ENCODE measurements at places on chromosomes 1 and 21.

DNA sequence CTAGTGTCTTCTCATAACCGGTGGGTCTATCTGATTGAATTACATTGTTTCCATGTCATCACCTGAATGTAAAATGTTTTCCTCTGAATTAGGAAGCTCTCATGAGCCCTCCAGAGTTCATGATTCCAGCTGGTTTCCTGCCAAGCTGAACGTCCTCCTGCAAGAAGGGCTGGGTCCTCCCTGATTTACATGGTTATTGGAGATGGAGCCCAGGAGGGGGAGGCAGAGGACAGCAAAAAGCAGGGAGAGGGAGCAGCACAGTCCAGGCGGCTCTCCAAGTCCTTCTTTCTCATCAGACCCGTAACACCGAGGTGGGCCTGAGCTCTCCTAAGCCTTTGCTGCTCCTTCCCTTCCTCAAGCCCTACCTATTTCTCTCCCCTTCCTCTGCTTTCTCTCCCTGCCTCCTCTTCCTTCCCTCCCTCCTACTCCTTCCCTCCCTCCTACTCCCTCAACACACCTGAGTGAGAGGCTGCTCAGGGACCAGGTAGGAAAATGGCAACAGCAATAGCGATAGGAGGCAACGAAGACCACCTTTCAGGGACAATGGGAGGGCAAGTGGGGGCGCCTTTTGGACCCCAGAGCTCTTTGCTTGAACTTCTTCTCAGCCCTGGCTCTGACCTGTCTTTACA is 265.9 kb downstream of the PRDM2 start:
- peak; percentile 86 for DNase-seq

- DNase-seq = peak; percentile 85
These were observed 235.3 kb downstream of the PRDM2 start for GRCh38 chr1:13935336-13935735.

GRCh38 chr1:47635111-47635510 is 197.3 kb downstream of the FOXD2 start:
- no peak for DNase-seq

DNA sequence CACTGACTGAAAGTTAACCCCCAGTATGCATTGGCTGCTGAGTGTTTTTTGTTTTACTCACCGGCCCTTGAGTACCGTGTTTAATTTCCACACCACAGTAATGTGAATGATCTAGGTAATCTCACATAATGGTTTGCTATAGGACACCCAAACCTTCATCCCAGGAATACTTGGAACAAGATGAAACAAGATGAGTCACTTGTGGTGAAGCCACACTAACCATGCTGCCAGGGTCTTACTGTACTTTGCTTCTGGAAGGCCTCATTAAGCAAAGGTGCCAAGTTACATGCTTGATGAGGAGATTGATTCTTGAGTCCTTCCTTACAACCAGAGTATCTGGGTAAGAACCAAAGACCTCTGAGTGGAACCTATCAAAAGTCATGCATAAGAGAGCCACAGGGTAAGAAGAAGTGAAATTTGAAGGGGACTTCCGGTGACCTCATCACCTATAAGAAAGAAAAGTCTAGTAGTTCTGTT is 163.3 kb downstream of the NRIP1 start:
- no peak for DNase-seq

GRCh38 chr1:157403608-157404007 is 148.7 kb downstream of the FCRL5 start:
- no peak for DNase-seq

- no peak for DNase-seq
These were observed 56.5 kb downstream of the NAV1 start for GRCh38 chr1:201595381-201595780.

DNA sequence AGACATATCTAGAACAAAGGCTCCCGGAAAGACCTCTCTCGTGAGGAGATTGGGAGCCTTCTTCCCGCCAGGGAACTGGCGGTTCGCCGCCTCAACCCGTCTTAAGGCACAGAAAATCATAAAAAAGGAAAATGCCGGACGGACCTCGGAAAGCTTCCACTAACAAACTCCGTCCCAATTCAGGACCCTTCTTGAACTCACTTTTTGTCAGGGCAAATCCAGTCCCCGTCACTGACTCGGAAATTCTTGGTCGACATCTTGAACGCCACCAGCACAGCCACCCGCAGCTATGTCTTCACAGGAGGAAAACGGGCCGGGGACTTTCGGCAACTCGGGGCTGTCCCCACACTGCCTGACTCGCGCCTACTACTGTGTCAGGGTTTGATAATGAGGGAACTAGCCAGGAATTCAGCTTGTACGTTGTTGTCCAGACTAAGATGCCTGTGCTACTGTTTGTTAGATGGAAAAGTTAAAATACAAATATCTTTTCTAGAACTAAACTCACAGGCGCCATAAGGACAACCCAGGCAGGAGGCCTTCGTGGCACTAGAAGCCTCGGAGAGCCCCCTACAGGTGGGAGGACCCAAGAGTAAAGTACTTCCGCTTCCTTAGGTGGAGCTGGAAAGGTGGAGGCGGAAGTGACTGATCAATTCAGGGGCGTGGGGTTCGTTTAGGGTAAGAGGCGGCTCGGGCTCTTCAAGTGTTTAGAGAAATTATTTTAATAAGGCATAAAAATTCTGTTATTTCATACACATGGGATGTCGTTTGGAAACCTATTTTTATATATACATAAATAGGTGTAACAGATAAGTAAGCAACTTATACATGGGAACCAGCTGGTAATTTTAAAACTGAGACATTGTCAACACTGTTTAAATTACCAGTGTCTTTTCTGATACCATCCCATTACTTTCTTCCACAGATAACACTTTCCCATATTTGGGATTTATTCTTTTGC is at the start of gene ZRANB2:
TSS of gene ZRANB2 (minus strand) at position 297 of the 958 bp plus-strand sequence. CDS start at position 257, 40 bp downstream.
- DNase-seq = peak; percentile 98

DNA sequence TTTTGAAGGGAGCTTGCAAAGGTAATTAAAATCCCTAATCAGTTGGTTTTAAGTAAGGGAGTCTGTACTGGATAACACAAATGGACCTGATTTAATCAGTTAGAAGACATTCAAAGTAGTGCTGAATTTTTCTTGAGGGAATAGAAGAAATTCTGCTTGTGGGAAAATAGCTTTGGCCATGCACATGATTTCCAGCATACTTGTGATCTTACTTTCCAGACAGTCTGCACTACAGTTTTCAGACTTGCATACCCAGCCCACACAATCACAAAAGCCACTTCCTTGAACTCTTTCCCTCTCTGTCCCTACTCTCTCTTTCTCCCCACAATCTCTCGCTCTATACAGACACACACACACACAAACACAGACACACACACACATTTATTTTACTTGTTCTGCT is 852.1 kb downstream of the PLA2G4A start:
- no peak for DNase-seq

GRCh38 chr1:177333936-177334595 is 163.3 kb downstream of the BRINP2 start:
- DNase-seq = no peak

GRCh38 chr1:61781151-61781550 is 38.9 kb downstream of the PATJ start:
- DNase-seq = no peak

GRCh38 chr1:110119843-110120242 is 7.6 kb downstream of the UBL4B start:
- no peak for DNase-seq

- DNase-seq = no peak
These were observed 33.3 kb upstream of the ZBTB40 start for GRCh38 chr1:22418312-22418711.

DNA sequence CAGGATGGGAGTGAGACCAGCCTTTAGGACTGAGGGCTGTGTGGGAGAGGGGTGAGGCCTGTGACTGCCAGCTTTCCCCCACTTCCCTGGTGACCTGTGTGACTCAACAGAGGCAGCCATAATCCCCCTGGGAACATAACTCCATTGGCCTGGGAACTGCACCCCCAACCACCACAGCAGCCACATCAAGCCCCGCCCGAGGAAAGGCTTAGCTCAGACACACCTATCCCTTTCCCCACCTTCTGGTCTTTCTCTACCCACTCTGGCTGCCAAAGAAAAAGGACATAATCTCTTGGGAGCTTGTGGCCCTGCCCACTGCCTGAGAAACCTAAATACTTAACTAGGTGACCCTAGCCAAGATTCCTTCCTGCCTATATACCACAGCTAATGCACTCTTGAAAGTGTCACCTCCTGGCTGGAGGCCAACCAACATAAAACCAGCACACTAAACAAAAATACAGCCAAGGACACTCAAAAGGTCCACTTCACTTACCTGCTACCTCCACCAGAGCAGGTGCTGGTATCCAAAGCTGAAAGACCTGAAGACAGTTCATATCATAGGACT is 406.6 kb upstream of the CAMK1G start:
- peak; percentile 20 for DNase-seq

DNA sequence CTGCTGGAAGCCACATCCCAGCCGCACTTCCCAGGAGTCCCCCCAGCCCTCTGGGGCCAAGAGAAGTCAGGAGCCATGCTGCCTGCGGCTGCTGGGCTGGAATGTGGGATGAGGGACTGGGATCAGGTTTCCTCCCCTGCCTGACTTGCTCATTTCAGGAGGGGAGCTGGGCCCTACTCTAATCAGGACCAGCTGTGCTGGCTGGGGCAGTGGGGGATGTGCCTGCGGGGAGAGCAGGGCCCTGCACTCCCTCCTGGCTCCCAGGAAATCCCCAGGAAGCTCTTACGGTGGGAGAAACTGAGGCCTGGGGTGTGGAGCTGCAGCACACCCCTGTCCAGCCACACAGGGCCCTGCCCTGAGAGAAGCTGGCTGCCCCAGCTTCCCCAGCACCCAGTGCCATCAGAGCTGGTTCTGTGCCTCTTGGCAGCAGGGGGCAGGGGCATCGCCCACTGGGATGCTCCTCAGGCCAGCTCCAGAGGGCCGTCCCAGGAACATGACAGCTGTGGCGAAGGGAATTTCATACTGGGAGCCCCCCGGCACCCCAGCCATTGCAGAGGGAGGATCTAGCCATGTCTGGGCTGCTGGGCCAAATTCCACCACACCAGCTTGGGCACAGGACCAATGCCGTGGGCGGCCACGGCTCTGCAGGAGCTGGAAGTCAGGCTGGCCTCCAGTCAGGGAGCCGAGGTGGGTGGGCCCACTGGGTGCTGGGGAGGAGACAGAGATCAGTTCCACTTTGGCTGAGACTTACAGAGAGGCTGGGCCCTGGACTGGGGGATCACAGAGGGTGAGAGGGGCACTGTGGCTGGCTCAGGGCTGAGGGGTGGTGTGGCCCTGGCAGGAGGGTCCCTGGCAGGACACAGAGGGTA is 21.3 kb upstream of the PRSS38 start:
- no peak for DNase-seq

- no peak for DNase-seq
These were observed 33.3 kb downstream of the PTPRC start for GRCh38 chr1:198672124-198672523.

- peak; percentile 15 for DNase-seq
These were observed 5.1 kb upstream of the LAMTOR5 start for GRCh38 chr1:110412576-110412975.

DNA sequence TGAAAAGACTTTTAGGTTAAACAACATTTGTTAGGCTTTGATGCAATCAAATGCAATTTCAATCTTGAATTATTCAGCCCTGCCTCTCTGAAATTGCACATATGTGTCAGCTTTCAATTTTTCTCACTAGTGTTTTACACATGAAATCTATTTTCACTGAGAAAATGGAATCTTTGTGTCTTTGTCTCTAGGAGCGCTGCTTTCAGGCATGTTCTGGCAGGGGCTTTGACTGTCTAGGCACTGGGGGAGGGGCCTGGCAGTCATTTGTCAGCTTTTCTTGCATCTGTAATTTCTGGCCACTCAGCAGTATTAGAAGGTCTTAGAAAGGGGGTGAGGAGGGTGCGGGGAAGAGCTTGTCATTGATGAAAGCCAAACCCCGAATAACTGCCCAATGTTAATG is 264.4 kb downstream of the PTPRC start:
- peak; percentile 84 for DNase-seq

DNA sequence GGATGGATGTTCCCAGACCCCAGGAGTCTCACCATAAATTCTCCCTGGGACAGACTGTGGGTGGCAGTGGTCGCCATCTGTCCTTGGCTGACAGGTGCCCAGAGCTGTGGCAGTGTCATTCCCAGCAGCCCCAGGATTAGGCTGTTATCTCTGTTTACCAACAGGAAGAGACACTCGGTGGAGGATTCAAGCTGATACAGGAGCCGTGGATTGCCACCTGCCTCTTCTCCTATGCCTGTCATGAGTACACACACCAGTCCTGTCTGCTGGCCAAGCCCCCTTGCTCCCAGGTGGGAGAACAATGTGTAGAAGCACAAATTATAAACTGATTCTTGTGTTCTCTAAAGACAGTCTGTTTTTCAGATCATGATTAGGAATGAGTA is 152.6 kb downstream of the ETS2 start:
- peak; percentile 19 for DNase-seq

GRCh38 chr1:8782001-8782620 is 35.3 kb downstream of the RERE start:
- no peak for DNase-seq

- no peak for DNase-seq
These were observed 38.5 kb upstream of the EGLN1 start for GRCh38 chr1:231460614-231461013.

DNA sequence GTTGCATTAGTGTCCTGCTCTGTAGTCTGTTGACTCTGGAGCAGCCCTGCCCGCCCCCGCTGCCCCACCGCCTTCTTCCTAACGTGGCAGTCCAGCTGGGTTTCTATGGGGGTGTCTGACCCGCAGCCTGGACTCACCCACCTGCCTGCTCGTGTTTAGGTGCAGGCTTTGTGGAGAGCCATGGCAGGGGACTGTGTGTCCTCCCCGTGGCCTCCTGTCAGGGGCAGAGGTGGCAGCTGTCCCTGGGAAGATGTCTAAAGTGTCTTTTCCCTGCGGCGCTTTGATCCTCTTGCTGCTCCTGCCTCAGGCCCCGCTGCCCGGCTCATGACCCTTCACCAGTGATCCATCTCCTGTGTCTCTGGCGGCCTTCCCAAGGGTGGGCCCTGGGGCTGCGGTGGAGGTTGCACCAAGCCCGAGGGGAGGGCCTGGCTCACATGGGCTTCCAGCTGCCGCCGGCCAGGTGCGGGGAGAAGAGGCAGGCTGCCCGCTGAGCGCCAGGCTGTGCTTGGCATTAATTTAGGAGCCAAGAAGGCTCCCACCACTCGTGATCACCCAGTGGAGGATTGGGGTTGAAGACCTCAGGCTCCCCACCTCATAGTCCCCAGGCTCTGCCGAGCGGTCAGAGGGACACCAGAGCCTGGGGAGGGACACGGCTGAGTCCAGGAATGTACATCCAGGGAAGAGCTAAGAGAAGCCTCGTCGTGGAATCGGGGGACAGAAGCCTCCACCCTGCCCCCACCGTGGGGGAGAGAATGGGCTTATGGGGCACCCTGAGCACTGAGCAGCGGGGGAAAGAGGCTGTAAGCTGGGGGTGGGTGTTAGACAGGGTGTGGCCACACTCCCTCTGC is 44.1 kb downstream of the COL18A1 start:
- no peak for DNase-seq

GRCh38 chr1:218025454-218025853 is 259.6 kb upstream of the RRP15 start:
- DNase-seq = no peak

GRCh38 chr1:65429078-65429477 is 8.6 kb downstream of the LEPR start:
- DNase-seq = no peak

DNA sequence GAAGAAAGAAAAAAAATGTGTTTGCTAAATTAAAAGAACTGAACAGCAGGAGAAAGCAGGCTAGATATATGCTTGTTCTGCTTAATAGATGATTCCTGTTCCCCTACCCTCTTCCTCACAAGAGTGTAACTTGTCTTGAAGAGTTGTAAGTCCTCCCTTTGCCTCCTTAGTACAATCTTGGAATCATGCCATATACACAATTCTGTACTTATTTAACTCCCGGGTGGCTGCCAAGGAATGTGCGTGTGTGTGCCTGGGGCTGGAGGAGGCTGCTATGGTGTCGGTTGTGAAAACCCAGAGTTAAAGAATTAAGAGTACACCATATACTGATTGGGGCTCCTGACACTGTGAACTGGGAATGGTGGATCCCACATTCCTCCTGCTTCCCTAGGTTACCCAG is 194.2 kb downstream of the SIPA1L2 start:
- no peak for DNase-seq

Measured in NCI-H1105 treated with DMSO at 0.1 percent for 48 hours (cell line).